Left lung (tissue), 14 donors: ENCODE measurements at places on chromosomes 5 and 9.

GRCh38 chr9:27880635-27881034, 307.4 kb upstream of the C9orf72 start:
- DNase-seq, result peak; percentile 52

GRCh38 chr5:126695091-126695490, 81.8 kb upstream of the LMNB1 start:
- no peak for DNase-seq

DNA sequence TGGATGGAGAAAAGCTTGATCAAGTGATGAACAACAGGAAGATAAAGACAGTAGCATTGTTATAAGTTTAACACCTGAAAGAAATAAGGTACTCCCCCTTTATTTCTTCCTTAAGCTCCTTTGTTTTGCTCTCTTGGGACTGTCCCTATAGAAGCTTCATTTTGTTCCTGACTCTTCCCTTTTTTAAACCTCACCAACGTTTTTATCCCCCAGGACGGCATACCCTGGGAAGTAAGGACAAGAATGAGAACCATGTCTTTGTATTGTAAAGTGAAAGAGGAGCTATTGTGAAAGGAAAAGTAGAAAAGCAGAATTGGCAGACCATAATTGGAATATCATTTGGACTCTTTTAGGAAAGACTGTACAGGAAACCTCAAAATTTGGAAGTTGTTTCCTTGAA, 1368.6 kb upstream of the C9orf72 start:
- DNase-seq, result no peak

- DNase-seq, result no peak
Observed at GRCh38 chr5:139146809-139147482, 51.2 kb downstream of the SIL1 start.

DNA sequence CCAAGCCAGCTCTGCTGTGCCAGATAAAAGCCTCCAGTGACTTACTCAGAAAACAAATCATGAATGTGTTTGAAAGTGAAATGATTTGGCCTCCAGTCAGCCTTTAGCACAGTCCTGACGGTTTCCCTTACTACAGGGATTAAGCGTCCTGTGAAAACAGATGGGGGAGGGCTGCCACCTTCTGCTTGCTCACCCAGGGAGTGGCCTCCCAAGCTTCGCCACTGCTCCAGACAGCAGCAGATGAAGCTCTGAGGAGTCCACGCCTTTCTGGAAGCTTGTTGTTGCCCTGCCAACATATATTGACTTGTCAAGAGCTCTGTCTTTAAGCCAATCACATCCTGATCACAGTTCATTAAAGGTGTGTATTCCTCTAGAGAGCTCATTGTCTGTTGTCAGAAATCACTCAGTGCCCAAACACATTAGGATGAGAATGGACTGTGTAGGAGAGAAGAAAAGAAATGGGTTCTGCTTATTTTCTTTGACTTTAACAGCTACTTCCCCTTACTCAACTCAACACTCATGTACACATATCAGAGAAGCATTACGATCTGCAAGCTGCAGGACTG, 4.9 kb upstream of the FYB1 start:
- no peak for DNase-seq

GRCh38 chr5:35136386-35136785, 88.6 kb upstream of the AGXT2 start:
- no peak for DNase-seq

DNA sequence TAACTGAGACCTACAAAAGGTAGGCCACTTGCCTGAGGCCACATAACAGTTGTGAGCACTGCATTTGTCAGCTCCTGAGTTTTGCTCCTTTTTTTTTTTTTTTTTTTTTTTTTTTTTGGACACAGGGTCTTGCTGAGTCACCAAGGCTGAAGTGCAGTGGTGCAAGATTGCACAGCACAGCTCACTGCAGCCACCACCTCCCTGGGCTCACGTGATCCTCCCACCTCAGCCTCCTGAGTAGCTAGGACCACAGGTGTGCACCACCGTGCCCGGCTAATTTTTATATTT, 37.1 kb downstream of the LAMC3 start:
- no peak for DNase-seq

- peak; percentile 90 for DNase-seq
Observed at GRCh38 chr9:34139477-34140146, 13.1 kb upstream of the DCAF12 start.

DNA sequence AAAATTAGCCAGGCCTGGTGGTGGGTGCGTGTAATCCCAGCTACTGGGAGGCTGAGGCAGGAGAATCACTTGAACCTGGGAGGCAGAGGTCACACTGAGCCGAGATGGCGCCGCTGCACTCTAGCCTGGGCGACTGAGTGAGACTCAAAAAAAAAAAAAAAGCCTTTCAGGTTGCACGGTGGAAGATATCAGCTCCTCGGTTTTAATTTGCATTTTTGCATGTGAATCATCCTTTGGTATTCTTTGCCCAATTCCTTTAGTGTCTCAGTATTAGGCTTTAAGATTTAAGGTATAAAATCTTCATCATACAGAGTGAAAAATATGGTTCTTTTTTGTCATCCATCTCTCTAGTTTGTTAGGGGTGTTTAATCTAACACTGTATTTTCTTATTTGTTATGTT, 173.6 kb upstream of the S1PR3 start:
- no peak for DNase-seq

DNA sequence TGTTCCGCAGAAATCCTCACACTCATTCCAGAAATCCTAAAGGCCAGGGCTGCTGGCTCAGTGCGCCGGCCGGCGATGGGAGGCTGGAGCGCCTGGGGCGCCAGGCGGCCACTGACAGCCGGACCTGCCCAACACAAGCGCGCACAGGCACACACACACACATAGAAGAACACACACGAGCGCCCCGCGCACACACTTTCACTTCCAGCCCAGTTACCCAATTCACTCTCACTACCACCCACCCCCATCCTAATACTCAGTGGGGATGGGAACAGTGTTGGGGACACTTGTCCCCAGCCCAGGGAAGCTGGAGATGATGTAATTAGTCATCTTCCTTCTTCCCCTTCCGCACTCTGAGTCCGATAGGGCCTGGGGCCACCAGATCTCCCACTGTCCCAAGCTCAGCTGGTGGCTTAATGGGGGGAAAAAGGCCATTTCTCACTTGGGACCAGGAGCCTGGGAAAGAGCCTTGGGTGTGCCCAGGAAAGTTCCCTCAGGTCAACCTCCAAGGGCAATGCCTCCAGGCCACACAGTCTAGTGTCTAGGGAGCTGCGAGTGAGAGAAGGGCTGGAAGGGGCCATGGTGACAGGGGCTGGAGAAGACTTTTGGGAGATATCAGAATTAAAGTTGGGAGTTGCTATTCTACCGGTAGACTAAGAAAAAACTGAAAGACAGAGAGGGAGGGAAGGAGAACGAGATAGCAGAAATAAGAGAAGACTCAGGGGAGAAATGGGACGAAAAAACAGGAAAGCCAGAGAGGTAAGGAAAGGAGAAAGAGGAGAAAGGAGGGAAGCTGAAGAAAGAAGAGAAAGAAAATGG, 1.7 kb downstream of the EBF1 start:
- peak; percentile 37 for DNase-seq

- DNase-seq, result no peak
Observed at GRCh38 chr9:125646621-125647100, 60.3 kb downstream of the MAPKAP1 start.

- DNase-seq, result no peak
Observed at GRCh38 chr9:35490910-35491465, 1.1 kb downstream of the RUSC2 start.

GRCh38 chr9:34457266-34458012, 931 bp downstream of the FAM219A start:
- peak; percentile 73 for DNase-seq
